ENCODE measurements at places on chromosomes 16 and 17.

DNA sequence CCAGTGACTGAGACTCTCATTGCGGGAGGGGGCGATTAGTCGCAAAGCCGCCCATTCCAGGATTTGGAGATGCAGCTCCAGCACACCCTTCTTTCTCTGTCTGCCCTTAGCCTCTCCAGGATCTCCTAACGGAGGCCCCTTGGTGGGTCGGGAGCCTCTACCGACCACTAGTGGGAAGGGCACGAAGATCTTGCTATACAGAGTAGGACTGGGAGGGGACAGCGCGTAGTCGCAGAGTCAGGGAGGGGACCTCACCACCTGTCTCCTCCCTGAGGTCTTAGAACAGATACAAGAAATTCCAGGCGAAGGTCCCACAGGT, 588 bp upstream of the SMTNL2 start:
- DNase-seq, result no peak

- DNase-seq, result no peak
Observed at GRCh38 chr17:75691371-75691791, 24.2 kb downstream of the SAP30BP start.

DNA sequence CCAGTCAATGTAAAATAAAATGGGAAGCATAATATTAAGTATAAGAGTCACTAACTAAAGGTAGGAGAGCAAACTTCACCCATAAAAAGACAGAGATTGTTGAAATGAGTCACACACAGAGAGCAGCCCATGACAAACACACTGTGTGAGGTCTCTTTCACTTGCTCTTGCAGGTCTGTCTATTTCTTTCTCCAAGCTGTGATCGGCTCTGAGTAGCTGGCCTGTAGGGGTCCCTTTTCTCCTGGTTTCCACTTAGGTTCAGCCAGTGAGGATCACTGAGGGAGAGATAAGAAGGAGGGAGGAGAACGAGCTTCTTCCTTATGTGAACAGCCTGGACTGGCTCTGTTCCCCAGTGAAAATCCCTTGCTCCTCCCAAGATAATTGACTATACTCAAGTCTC, 133.7 kb upstream of the HS3ST3A1 start:
- no peak for DNase-seq

- DNase-seq, result no peak
Observed at GRCh38 chr16:49848530-49848929, 7.4 kb downstream of the ZNF423 start.

Measured in nucleus accumbens (tissue), 56 donors.